ENCODE measurements at places on chromosomes 5 and 9.
A peak's percentile ranks its signal among the peaks of the same experiment; 100 is the strongest.

DNA sequence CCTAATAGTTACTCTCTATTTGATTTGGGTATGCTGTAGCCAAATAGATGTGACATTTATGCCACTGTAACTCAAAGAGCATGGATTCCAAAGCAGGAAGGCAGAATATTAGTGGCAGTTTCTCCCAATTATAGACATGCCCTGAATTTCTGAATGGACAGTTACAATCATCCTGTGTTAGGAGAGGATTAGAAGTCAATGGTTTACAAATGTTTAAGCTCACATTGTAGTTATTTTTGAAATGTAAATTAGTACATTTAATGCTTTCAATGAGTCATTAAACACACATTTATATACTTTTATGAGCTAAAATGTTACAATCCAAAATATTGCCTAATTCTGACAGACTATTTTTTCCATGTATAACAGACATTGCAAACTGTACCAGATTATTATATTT is 62.3 kb upstream of the CDH18 start:
- DNase-seq = no peak

DNA sequence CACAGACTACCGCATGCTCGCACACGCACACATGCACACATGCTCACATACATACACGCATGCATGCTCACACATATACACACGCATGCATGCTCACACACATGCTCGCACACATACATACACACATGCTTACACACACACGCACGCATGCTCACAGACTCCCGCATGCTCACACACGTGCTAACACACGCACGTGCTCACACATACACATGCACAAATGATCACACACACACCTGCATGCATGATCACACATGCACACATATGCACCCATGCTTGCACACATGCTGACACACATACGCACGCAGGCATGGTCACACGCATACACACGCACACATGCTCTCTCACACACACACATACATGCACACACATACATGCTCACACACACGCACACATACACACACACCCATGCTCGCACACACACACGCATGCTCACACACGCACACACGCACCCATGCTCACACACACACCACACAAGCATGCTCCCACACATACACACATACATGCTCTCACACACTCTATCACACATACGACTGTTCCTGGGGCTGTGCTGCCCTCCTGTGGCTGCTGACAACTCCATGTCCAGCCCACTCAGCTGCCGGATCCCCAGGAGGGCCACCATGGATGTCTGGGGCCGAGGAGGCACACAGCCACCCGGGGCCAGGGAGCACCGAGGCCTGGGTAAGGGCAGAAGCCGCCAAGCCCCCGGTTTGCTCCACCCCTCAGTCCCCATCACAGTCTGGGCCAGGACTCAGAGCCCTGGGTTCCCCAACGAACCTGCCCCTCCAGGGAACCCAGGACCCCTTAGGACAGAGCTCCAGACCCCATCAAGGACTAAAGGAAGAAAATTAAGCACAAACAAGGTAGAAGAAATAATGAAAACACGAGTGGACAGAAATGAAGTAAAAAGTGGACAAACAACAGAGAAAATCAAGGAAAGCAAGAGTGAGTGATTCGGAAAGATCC is 31.4 kb upstream of the EGFL7 start:
- peak; percentile 88 for DNase-seq

DNA sequence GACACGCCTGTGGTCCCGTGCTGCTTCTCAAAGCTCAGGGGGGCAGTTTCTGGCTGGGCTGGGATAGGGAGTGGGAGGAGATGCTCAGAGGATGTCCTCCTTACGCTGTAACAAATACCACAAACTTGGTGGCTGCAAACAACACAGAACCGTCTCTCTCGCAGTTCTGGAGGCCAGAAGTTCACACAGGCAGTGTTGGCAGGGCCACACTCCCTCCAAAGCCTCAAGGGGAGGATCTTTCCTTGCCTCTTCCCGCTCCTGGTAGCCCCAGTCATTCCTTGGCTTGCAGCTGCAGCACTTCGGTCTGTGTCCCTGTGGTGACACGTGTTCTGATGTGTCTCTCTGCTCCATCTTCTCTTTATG is 10.4 kb upstream of the ORM1 start:
- DNase-seq = peak; percentile 18

DNA sequence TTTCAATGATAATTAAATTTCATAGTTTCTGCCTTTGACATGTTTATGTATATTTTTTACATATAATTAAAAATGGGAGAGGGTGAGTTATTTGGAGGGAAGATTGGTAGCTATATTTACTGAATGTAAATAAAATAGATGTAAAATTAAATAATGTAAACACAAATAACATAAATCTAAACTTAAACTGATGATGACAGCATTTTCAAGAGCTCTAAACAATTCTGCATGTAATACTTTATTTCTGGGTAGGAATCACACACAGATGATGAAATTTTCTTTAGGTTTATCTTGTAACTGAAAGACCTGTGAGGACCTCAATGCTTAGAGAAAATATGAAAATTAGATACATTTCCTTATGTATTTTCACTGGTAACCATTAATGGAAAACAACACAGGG is 42.2 kb upstream of the RIOK2 start:
- DNase-seq = no peak

DNA sequence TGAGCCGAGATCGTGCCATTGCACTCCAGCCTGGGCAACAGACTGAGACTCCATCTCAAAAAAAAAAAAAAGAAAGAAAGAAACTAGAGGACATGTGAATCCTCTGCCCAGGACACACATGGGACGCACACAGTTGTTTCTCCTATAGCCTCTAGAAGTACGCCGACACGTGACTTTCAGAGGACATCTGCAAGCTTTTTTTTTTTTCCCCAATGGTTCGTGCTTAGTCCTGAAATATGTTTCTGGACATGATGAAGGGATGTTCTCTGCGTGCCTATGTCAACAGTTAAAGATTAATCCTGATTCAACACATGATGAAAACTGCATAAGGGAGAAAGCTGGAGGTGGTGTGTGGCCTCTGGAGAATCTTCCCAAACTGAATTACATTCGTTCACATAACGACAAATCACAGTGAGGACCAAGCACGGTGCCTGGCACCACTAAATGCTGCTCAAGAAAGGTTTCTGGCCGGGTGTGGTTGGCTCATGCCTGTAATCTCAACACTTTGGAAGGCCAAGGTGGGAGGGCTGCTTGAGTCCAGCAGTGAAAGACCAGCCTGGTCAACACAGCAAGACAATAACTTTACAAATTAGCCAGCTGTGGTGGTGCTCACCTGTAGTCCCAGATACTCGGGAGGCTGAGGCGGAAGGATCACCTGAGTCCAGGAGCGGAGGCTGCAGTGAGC is 9.8 kb downstream of the COL23A1 start:
- no peak for DNase-seq

DNA sequence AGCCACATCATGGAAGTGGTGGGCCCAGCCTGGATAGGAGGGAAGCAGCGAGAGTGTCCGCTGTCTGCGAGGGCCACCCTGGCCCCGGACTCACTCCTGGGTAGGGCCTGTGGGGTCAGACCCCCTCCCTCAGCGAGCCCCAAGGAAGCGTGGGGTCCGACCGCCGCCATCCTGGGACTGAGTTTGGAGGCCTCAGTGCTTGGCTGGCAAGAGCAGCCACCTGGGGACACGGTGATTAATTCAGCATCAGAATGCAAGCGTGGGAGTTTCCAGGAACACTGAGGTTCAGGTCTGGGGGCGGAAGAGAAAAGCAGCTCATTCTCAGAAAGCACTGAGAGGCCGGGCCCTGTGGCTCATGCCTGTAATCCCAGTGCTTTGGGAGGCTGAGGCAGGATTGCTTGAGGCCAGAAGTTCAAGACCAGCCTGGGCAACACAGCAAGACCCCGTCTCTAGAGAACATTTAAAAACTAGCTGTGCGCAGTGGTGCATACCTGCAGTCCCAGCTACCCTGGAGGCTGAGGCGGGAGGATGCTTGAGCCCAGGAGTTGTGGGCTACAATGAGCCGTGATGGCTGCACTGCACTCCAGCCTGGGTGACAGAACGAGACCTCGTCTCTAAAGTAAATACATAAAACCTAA is 18.3 kb upstream of the CAMSAP1 start:
- no peak for DNase-seq

- DNase-seq = no peak
Observed at GRCh38 chr5:150372639-150373038, 15.1 kb downstream of the TCOF1 start.

DNA sequence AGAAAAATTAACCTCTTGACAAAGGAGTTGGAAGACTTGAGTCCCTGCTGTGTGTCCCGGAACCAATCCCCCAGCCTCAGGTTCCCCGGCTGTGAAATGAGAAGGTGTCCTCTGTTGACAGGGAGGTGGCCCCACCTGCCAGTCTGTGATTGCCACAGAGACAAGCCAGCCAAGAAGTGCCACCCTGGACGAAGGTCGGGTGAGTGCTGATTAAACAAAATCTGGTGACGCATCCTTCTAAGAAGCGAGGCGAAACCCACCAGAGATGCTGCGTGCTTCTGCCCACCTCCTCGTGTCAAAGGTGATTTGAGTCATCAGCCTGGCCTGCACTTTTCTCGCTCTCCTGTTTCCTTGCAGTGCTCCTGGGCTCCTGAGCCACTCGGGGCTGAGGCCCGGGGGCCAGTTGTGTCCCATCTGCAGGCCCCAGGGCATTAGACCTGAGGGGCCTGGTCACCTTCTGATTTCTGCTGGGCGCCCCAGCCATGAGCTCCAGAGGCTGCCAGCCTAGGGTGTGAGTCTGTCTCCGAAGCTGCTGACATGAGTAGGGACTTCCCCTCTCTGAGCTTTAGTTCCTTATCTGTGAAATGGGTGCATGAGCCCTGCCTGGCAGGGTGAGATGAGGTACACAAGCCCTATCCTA is 28.7 kb downstream of the NEK6 start:
- DNase-seq = no peak

DNA sequence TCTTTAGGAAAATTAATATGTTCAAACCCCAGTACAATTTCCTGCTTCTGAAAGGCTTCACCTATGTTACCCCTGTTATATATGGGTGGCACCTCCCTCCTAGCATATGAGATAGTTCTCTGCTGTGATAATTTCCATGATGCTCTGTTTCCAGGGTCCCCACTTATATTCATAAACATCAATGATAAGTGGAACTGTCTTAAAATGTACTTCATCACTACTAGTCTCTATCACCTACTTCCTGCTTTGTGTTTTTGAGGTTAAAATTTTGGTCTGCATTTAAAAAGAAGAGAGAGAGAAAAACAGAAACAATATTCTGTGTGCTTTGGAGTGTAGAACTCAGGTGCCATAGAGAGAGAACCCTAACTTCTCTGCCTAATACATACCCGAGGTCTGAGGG is 234.7 kb downstream of the HTR1A start:
- no peak for DNase-seq

DNA sequence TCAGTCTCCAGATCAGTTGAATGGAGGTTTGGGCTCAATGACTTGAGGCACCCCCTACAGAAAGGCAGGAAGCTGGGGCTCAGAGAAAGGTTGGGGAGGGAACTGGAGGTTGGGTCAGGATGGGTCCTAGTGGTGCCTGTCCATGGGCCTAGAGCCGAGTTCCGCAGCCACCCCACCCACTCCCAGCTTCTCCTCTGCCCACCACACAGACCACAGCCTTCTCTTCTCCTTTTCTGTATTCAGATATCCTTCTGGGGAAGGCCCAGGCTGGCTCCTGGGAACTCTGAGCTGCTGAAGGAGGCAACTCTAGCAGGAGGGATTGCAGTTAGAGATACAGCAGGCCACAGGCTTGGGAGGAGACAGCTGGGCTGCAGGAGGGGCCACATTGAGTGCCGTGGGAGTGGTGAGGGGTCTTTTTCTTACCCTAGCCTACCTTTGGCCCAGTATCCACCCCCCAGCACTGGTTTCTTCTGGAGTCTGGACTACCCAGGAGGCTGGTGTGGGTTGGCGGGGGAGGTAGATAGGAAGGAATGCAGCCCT is 15.4 kb upstream of the PTGS1 start:
- no peak for DNase-seq

DNA sequence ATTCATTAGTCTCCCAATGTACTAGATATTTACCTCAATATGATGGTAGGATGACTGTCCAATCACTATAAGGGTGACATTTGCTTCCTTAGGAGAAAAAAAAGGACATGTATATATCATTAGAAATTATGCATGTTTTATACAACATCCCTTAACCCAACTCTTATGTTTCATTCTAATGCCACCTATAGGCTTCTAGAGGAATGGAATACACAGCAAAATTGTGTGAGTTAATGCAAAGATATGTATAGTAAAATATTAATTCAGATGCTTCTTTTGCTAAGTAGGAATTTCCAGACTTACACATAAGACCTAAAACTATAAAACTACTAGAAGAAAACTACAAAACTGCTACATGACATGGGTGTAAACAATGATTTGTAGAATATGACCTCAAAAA is 3.5 kb downstream of the PRXL2C start:
- no peak for DNase-seq

DNA sequence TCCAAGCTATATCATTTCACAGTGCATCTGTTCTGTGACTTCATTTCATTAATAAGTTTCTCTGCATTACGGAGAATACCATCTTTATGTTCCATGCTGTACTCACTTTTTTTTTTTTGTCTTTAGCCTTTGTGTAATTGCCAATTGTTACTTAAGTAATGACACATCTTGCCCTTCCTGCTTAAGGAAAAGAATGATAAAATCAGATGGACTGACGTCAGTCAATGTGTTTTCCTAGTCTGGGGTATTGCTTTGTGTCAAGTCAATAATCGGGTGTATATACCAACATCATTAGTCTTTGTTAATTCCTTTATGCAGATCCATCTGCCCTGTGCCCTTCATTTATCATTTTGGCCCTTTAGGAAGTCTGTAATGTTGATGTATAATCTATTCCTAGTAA is 133.5 kb downstream of the CD180 start:
- DNase-seq = no peak

DNA sequence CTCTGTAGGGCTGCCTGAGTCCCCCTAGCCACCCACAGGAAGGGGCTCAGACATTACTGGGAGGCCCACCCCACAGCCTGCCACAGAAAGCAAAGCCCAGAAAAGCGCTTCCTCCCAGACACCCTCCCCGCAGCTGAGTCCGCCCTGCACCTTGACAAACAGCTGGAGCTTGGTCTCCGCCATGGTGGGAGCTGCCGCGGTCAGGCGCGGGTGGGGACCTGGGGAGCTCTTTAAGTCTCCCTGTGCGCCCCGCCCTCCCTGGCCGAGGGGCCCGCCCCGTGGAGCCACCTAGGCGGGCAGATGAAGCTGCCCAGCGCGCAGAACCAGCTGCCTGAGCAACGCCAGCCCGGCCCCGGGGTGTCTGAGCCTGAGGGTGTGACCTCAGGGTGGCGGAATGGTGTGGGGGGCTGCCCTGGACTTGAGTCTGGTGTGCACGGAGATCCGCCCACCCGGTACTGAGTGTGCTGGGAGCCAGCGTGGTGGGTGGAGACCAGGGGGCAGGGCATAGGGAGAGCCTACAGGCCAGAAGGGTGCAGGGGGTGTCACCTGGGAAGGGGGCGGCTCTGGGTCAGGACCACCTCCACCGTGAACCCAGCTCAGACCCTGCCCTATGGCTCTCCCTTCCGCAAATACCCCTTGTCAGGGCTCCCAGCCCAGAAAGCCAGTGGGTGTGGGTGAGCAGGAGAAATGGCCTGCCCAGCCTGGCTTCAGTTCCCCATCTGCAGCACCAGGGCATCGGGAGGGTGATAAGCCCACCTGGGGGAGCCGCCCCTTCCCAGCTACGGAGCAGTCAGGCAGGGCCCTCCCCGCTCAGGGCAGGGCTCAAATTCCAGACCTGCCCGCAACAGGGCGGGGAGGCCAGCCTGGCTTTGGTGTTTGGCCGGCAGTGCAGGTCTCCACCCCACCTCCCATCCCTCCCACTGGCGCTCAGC is at the start of gene CLIC3:
Gene CLIC3, minus strand, starts transcription at position 208 of the 932 bp plus-strand sequence. Its CDS starts 25 bp downstream, at position 183.
- no peak for DNase-seq
